ENCODE measurements at places on chromosomes 7 and 10.

- DNase-seq, result no peak
- H3K4me1 ChIP-seq, result peaks cover 14% of the 10 kb centered on the region
- H3K27me3 ChIP-seq, result no peaks in the 10 kb centered on the region
- H3K4me3 ChIP-seq, result no peak overlapping the region
- no peaks in the 10 kb centered on the region for H3K36me3 ChIP-seq
Measured at GRCh38 chr10:23351926-23352519, 7.4 kb upstream of the C10orf67 start.

GRCh38 chr7:114919587-114919986 is 2.3 kb upstream of the MDFIC start:
- no peak overlapping the region for H3K27ac ChIP-seq
- no peaks in the 10 kb centered on the region for H3K27me3 ChIP-seq
- H3K4me1 ChIP-seq, result peaks cover 6% of the 10 kb centered on the region
- H3K36me3 ChIP-seq, result no peaks in the 10 kb centered on the region
- DNase-seq, result no peak

- no peak overlapping the region for H3K27ac ChIP-seq
- no peaks in the 10 kb centered on the region for H3K4me1 ChIP-seq
- peak; percentile 65 for DNase-seq
- no peaks in the 10 kb centered on the region for H3K36me3 ChIP-seq
- no peak overlapping the region for H3K4me3 ChIP-seq
Measured at GRCh38 chr10:42979721-42980467, 97.0 kb upstream of the RET start.

GRCh38 chr10:126124046-126124445 is 227.7 kb downstream of the FANK1 start:
- H3K27ac ChIP-seq, result peak overlapping the region; percentile 54
- no peak for DNase-seq
- no peaks in the 10 kb centered on the region for H3K27me3 ChIP-seq
- peaks cover 8% of the 10 kb centered on the region for H3K4me1 ChIP-seq

DNA sequence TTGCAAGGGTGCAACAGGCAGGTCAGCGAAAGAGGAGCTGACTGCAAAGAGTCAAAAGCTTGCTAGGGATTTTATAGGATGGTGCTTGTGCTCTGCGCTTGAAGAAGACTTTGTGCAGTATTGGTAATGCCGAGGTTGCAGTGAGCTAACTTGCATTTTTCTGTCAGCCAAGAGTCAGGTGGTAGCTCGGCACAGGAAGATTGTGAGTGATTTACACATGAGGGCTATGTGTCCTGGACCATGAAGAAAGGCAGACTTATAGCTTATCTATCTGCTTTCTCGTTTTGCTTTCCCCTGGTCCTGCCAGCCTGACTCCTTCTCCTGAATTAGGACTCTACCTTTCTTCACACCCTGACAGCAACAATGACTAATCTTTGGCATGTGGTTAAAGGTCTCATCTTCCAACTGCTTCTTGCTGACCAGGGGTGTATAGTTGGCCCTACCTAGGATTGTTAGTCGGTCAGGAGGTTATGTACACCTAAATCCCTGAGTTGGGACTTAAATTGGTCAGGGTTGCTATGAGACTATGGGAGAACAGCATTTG is 4.1 kb upstream of the SYPL1 start:
- no peak overlapping the region for H3K27ac ChIP-seq
- H3K4me3 ChIP-seq, result no peak overlapping the region
- peaks cover 4% of the 10 kb centered on the region for H3K4me1 ChIP-seq
- DNase-seq, result no peak

- H3K27me3 ChIP-seq, result no peaks in the 10 kb centered on the region
Measured at GRCh38 chr7:66176914-66177313, 28.2 kb upstream of the TPST1 start.

GRCh38 chr7:50711271-50712175 is 71.2 kb downstream of the GRB10 start:
- no peaks in the 10 kb centered on the region for H3K27me3 ChIP-seq
- H3K27ac ChIP-seq, result no peak overlapping the region
- H3K4me3 ChIP-seq, result no peak overlapping the region
- no peak for DNase-seq
- no peaks in the 10 kb centered on the region for H3K36me3 ChIP-seq

- peak overlapping the region; percentile 81 for H3K27ac ChIP-seq
- H3K4me3 ChIP-seq, result peak overlapping the region; percentile 75
- peaks cover 24% of the 10 kb centered on the region for H3K36me3 ChIP-seq
- peaks cover 42% of the 10 kb centered on the region for H3K4me1 ChIP-seq
- no peak for DNase-seq
- H3K27me3 ChIP-seq, result no peaks in the 10 kb centered on the region
Measured at GRCh38 chr10:33333260-33334101, 986 bp downstream of the NRP1 start.

- DNase-seq, result peak; percentile 56
- no peak overlapping the region for H3K4me3 ChIP-seq
- no peak overlapping the region for H3K27ac ChIP-seq
- H3K27me3 ChIP-seq, result no peaks in the 10 kb centered on the region
- H3K36me3 ChIP-seq, result peaks cover 80% of the 10 kb centered on the region
- H3K4me1 ChIP-seq, result peaks cover 16% of the 10 kb centered on the region
Measured at GRCh38 chr7:2360796-2361195, 6.2 kb downstream of the EIF3B start.

DNA sequence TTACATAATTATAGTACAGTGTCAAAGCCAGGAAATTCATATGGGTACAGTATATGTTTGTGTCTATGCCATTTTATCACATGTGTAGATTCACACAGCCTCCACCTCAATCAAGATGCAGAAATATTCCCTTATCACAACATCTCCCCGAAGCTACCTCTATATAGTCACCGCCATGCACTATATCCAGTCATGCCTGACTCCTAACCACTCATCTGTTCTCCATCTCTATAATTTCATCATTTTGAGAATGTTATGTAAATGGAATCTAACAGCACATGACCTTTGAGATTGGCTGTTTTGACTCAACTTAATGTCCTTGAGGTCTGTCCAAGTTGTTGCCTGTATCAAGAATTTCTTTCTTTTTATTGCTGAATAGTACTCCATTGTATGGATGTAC is 22.3 kb upstream of the SLC25A13 start:
- H3K4me1 ChIP-seq, result no peaks in the 10 kb centered on the region
- no peak for DNase-seq
- H3K27me3 ChIP-seq, result peaks cover 2% of the 10 kb centered on the region
- H3K4me3 ChIP-seq, result no peak overlapping the region
- no peak overlapping the region for H3K27ac ChIP-seq
- H3K36me3 ChIP-seq, result no peaks in the 10 kb centered on the region

DNA sequence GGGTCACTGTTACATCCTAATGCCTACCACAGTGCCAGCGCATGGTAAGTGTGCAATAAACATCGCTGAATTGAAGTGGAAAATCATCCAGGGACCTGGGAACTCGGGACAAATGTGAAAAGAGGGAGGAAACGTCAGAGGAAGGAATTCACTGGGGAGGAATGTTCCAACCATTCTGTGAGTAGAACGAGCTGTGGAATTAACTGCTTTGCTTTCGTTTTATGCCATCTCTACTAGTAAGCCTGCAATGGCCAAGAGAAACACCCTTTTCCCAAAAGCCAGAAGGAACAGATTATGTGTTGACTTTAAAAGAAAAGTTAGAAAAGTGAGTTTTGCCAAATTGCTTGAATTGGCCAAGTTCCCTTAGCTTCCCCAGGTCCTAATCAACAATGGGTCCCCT is 1044.9 kb downstream of the TYW1 start:
- H3K27me3 ChIP-seq, result no peaks in the 10 kb centered on the region
- no peaks in the 10 kb centered on the region for H3K4me1 ChIP-seq
- no peak overlapping the region for H3K4me3 ChIP-seq
- no peaks in the 10 kb centered on the region for H3K36me3 ChIP-seq

DNA sequence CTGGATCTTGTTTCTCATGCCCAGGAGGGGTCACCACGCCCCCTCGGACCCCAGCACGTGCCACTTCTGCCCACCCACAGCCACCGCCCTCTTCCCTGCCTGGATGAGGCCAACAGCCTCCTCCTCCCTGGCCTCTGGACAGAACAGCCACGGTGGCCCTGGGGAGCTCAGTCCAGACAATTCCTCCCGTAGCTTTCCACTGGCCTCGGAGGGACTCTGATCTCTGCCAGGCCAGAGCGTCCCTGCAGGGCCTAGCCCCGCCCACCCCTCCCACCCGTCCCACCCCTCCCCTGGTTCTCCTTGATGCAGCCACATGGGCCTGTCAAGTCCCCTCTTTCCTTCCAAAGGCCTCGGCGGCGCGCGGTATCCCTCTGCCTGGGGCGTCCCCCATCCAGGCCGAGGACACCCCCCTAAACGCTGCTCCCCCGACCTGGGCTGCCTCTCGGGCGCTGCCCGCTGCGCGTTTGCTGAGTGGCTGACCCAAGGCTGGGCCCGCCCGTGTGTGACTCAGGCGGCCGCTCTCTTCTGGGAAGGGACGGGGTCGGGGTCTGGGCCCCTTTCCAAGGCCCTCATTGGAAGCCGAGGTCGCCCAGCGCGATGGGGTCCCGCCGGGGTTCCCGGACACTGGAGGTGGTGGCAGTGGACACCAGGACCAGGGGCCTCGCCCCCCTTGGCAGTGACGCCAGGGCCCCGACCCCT is 557 bp downstream of the TMEM120A start:
- peak overlapping the region; percentile 68 for H3K27ac ChIP-seq
- H3K4me3 ChIP-seq, result peak overlapping the region; percentile 93
- H3K4me1 ChIP-seq, result peaks cover 6% of the 10 kb centered on the region
- peaks cover 11% of the 10 kb centered on the region for H3K36me3 ChIP-seq
- no peaks in the 10 kb centered on the region for H3K27me3 ChIP-seq

DNA sequence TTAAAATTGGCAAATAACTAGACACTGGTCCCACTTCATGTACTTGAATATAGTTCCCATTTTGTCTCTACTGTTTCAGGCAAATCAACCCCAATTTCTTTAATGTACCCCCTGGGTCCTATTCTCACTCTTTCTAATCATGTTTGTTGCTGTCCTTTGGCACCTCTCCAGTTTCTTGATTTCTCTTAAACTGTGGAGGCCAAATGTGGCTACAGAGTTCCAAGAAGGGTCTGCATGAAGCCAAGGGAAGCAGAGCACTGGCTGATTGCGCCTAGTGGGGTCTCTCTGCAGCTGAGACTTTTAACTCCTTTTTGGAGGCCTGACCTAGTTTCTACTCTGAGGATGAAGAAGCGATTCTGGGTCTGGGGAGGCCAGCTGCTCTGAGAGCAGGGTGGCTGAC is 6.7 kb upstream of the ADAM12 start:
- H3K36me3 ChIP-seq, result no peaks in the 10 kb centered on the region
- no peak for DNase-seq
- H3K27me3 ChIP-seq, result no peaks in the 10 kb centered on the region
- H3K4me3 ChIP-seq, result no peak overlapping the region

DNA sequence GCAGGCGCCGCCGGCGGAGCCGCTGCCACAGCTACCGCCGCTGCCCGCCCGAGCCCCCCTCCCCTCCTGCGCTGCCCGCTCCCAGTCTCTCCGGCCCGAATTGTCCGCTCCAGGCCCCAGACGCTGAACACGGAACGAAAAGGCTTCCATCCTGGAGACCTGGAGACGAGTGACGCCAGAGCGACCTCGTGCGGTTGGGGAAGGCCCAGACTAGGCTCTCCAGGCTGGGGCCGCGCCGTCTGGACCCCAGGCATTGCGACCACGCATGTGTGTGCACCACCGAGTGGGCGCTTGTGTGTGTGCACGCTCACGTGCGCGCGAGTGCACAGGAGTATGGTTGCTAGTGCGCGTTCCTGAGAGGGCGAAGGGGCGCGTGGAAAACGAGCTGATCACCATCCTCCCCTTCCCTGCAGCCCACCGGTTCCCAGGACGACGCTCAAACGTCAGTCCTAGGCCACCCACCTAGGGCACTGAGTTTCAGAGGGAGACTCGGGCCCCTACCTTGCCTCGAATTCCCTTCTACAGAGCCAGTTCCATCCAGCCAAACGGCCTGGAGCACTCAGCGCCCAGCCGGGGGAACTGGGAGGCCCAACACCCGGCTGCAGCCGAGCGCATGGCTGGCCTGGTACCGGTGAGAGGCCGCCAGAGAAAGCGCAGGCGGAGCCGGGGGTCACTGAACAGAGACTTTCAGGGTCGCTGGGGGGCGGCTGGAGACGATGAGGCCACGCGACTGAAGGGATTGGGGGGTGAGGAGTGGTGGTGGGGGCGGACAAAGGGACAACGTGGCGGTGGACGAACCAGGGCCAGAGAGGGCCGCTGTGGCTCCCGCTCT is 11.6 kb downstream of the LBX1 start:
- peaks cover 88% of the 10 kb centered on the region for H3K27me3 ChIP-seq
- no peak overlapping the region for H3K4me3 ChIP-seq
- no peaks in the 10 kb centered on the region for H3K36me3 ChIP-seq
- DNase-seq, result peak; percentile 92
- peaks cover 6% of the 10 kb centered on the region for H3K4me1 ChIP-seq
- no peak overlapping the region for H3K27ac ChIP-seq

- no peak for DNase-seq
- no peaks in the 10 kb centered on the region for H3K36me3 ChIP-seq
- no peak overlapping the region for H3K27ac ChIP-seq
- H3K4me3 ChIP-seq, result no peak overlapping the region
- no peaks in the 10 kb centered on the region for H3K4me1 ChIP-seq
- H3K27me3 ChIP-seq, result no peaks in the 10 kb centered on the region
Measured at GRCh38 chr10:1320739-1321320, 264.6 kb downstream of the WDR37 start.

GRCh38 chr7:123961771-123962170 is 36.7 kb downstream of the SPAM1 start:
- no peaks in the 10 kb centered on the region for H3K4me1 ChIP-seq
- no peak for DNase-seq
- no peak overlapping the region for H3K4me3 ChIP-seq
- H3K36me3 ChIP-seq, result no peaks in the 10 kb centered on the region
- H3K27ac ChIP-seq, result no peak overlapping the region
- H3K27me3 ChIP-seq, result no peaks in the 10 kb centered on the region

DNA sequence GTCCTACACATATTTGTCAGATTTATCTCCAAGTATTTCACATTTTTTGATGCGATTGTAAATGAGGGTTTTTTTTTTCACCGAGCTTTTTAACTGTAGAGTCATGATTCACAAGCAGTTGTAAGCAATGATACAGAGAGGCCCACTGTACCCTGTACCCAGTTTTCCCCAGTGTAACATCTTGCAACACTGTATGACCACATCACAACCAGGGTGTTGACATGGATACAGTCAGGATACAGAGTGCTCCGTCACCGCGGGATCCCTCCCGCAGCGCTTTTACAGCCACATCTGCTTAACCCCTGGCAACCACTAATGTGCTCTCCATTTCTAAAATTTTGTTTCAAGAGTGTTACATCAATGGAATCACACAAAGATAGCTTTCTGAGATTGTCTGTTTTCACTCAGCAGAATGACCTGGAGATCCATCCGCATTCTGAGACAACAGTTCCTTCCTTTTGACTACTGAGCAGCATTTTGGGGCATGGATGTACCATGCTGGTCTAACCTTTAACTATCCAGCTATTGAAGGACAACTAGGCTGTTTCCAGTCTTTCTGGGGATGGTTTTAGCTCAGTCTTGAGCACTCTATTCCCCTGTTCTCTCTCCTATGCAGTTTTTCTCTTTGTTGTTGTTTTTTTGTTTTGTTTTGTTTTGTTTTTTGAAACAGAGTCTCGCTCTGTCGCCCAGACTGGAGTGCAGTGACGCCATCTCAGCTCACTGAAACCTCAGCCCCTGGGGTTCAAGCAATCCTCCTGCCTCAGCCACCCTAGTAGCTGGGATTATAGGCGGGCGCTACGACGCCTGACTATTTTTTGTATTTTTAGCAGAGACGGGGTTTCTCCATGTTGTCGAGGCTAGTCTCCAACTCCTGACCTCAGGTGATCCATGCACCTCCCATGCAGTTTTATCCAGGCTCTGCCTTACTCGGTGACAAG is 25.9 kb downstream of the GPRIN2 start:
- H3K4me1 ChIP-seq, result peaks cover 11% of the 10 kb centered on the region
- H3K4me3 ChIP-seq, result no peak overlapping the region
- no peaks in the 10 kb centered on the region for H3K36me3 ChIP-seq
- H3K27ac ChIP-seq, result peak overlapping the region; percentile 68

- H3K4me1 ChIP-seq, result no peaks in the 10 kb centered on the region
- no peaks in the 10 kb centered on the region for H3K36me3 ChIP-seq
- H3K27ac ChIP-seq, result no peak overlapping the region
- no peak for DNase-seq
- H3K4me3 ChIP-seq, result no peak overlapping the region
Measured at GRCh38 chr7:19713676-19714075, 4.8 kb upstream of the POLR1F start.

Measured in osteoblast (primary cell).